NCI-H524 treated with DMSO at 0.1 percent for 48 hours (cell line): ENCODE measurements at places on chromosomes 6 and 20.

- DNase-seq, result no peak
These were observed 46.8 kb upstream of the RREB1 start for GRCh38 chr6:7060769-7061516.

DNA sequence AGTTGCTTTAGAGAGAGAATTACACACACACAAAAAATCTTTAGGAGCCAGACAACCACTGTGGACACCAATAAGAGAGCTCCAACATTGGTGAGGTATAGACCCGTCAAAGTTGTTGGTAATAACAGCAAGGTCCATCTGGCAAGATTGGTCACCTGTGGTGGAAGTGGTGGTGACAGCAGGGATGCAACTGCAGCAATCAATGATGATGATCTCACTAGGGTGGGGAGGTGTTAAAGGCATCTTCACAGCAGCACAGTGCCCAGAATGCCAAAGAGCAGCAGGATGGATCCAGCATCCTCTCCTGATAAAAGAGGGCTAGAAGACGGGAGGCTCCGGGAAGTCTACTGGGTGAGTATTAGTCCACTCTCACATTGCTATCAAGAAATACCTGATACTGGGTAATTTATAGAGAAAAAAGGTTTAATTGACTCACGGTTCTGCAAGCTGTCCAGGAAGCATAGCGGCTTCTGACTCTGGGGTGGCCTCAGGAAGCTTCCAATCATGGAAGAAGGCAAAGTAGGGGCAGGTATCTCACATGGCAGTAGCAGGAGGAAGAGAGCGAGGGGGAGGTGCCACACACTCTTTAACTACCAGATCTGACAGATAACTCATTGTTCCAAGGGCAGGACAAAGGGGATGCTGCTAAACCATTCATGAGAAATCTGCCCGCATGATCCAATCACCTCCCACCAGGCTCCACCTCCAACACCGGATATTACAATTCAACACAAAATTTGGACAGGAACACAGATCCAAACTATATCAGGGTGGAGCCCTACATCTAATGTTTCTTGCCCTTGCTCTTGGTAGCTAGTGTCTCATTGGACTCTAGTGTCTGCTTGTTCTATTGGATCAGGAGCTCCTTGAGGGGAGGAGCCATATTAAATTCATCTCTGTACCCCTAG, 48.9 kb downstream of the KLHL31 start:
- no peak for DNase-seq

DNA sequence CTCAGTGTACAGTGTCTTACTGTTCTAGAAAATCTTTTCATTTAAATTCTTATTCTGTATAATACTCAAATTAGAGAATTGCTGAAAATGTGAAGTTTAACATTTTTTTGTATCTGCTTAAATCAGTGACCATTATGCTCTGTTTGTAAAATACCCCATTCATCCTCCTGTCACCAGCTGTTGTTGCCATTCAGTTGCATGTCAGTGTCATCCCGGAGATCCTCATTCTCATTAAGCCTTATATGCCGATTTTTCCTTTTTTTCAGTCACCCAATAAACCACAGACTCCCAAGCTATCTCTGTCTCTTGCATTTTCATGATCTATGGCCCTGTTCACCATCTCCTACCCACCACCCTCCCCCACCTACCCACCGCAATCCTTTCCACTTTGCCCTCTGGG, 20.4 kb downstream of the GTF2H5 start:
- DNase-seq, result no peak

GRCh38 chr6:42781546-42781795, 381 bp upstream of the BICRAL start:
- DNase-seq, result no peak

- no peak for DNase-seq
These were observed 315.4 kb downstream of the ADGRG6 start for GRCh38 chr6:142617158-142617557.
